Stimulated activated CD8-positive, alpha-beta memory T cell treated with anti-CD3 and anti-CD28 coated beads, Interleukin-7, amount 100 ng/mL, for 48 hours (primary cell): ENCODE measurements at places on chromosomes 7 and 10.
A peak's percentile ranks its signal among the peaks of the same experiment; 100 is the strongest.

- DNase-seq = no peak
Observed at GRCh38 chr7:135147341-135147898, 452 bp upstream of the TMEM140 start.

DNA sequence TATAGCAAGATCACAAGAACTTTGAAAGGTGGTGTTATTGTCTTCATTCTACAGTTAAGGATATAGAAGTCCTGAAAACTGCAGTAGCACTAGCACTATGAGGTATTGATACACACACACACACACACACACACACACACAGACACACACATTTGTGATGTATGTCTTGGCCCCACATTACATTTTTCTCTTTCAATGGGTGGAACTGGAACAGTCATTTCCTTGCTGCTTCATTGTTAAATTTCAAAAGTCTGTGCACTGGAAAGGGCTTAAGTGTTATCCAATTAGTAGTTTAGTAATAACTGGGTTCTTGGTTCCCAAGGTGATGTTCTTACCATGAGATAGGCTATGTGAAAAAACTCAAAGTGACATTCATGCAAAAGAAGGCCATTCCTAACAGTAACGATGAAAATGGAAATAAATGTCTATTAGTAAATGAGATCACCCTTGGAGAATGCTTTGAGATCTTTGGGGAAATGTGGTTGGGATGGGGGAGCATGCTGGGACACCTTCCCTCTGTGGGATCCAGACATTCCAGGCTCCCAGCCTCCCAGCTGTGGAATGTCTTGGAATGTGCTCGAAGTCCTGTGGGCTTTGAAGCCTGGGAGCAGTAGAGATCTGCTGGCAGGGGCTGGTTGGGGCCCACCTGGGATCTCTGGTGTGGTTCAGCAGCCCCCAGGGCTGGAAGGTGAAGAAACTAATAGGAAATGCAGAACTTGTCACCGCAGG is 37.4 kb upstream of the CALD1 start:
- DNase-seq = no peak

DNA sequence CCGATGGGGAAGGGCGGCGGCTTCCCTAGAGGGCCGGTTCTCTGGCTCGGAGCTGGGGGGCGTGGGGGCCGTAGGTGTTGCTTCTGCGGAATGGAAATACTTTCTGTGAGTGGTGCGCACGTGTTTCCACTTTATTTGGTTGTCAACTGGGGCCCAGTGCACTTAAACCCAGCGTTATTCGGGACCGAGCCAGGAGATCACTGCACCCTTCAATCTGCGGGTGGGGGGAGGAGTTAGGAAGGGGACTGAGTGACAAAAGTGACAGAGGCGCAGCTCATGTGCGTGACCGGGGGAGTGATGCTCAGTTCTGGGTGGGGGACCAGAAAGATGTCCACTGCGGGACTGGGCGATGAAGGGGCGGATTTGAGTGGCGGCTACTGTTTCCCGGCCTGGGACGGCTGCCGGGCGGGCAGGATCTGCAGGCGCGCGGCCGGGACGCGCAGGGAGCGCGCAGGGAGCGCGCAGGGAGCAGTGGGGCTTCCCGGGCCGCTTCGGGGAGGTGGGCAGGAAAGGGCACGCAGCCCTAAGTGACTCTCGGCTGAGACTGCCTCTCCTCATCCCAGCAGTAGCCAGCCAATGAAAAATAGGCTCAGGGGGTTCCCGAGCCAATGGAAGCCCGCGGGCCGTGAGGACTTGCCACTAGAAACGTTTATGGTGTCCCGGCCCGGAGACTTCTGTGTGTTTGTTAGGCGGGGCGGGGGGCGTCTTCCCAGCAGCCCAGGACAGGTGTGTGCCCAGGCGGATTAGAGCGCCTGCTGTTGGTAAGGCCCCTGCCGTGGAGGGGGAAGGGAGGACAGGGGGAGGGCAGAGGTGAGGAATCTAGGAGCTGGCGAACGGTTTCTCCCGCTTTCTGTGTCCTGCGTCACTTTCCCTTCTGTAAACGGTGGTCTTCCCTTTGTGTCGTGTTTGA is 54.3 kb upstream of the KDM7A start:
- peak; percentile 31 for DNase-seq

- no peak for DNase-seq
Observed at GRCh38 chr7:140638173-140638791, 2.3 kb downstream of the DENND2A start.

DNA sequence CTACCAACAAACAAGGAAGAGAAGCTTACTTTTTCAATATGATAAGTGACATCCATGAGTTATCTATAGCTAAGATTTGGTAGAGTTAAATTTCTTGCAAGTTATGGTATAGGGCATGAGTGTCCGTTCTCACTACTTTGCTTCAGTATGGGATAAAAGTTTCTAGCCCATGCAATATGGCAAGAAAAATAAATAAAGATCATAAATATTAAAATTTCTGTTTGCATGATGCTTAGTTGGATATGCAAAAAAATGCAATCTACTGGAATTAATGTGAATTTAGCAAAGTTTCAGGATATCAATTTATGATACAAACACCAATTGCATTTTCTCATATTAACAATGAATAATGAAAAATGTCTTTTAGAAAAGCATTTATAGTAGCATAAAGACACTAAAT is 148.7 kb upstream of the ADARB2 start:
- DNase-seq = no peak
